ENCODE measurements at places on chromosomes 3 and 15. TPM values are rescaled to one million over a fixed set of nuclear protein-coding genes. Genes with fewer than 3 reads are reported as not detected.

ZMAT3 gene
- total RNA-seq = 33.8 TPM

CYP8B1 gene
- total RNA-seq = not detected

TEX9 gene
- total RNA-seq = 9.6 TPM

AMOTL2 gene
- total RNA-seq = 611 TPM

ITGA11 gene
- total RNA-seq = 11.4 TPM

USP50 gene
- total RNA-seq = 0.65 TPM

MEIS2 gene
- 80.2 TPM for total RNA-seq

LIPH gene
- total RNA-seq = not detected

LZTFL1 gene
- 24.8 TPM for total RNA-seq

CCDC54 gene
- not detected for total RNA-seq

VGLL4 gene
- total RNA-seq = 87.5 TPM

TIPARP gene
- 65.9 TPM for total RNA-seq

C3orf62 gene
- total RNA-seq = 1.6 TPM

PPP1R14D gene
- not detected for total RNA-seq

GTPBP8 gene
- total RNA-seq = 26.4 TPM

TRAK1 gene
- total RNA-seq = 73.3 TPM

NR2E3 gene
- not detected for total RNA-seq

GOLGA6D gene
- total RNA-seq = not detected

PHLDB2 gene
- 49.7 TPM for total RNA-seq

SERPINI2 gene
- total RNA-seq = not detected

METTL6 gene
- 23.1 TPM for total RNA-seq

TRIM42 gene
- total RNA-seq = not detected

ZNF106 gene
- 98.2 TPM for total RNA-seq

FBLN2 gene
- 493 TPM for total RNA-seq

TF gene
- under 0.01 TPM for total RNA-seq

CA12 gene
- 72.9 TPM for total RNA-seq

BCL2A1 gene
- total RNA-seq = not detected

CYP1A1 gene
- total RNA-seq = 0.12 TPM

IQCF5 gene
- total RNA-seq = not detected

CGNL1 gene
- 0.65 TPM for total RNA-seq

ARPP21 gene
- not detected for total RNA-seq

NDN gene
- 68.5 TPM for total RNA-seq

UBAP1L gene
- 2.2 TPM for total RNA-seq

TNFSF10 gene
- total RNA-seq = 2.8 TPM

STX19 gene
- total RNA-seq = 0.16 TPM

IL20RB gene
- 31.3 TPM for total RNA-seq

EIF5A2 gene
- total RNA-seq = 12.5 TPM

SEMA5B gene
- total RNA-seq = not detected

MYL3 gene
- 2.3 TPM for total RNA-seq

TMCO5A gene
- total RNA-seq = not detected

SAMMSON gene
- not detected for total RNA-seq

MYNN gene
- 25.6 TPM for total RNA-seq

SLC6A20 gene
- total RNA-seq = not detected

TNNC1 gene
- 5.5 TPM for total RNA-seq

LMOD3 gene
- not detected for total RNA-seq

ZMYND10 gene
- total RNA-seq = 0.65 TPM

RBM5 gene
- 200 TPM for total RNA-seq

FOXB1 gene
- total RNA-seq = not detected

OSTN gene
- not detected for total RNA-seq

CHRNA7 gene
- 0.81 TPM for total RNA-seq

GRAMD2A gene
- 0.32 TPM for total RNA-seq

FHIT gene
- total RNA-seq = 1.3 TPM

PLCB2 gene
- 0.49 TPM for total RNA-seq

ZPLD1 gene
- not detected for total RNA-seq

GP9 gene
- total RNA-seq = not detected

ABCF3 gene
- total RNA-seq = 51.6 TPM

REC114 gene
- total RNA-seq = not detected
